HT-29 (cell line): ENCODE measurements at places on chromosomes 1 and 21. TPM values are rescaled to one million over a fixed set of nuclear protein-coding genes. Genes with fewer than 3 reads are reported as not detected.

GRCh38 chr1:70358921-70359564 lies 4.5 kb upstream of the ANKRD13C start:
- no peak for DNase-seq

- DNase-seq: no peak
These were observed 3.9 kb upstream of the BACE2 start for GRCh38 chr21:41164052-41164451.

HES2 gene
- total RNA-seq: 0.16 TPM in 1 of 2 replicates, not detected in the other

NR1I3 gene
- not detected in 2 replicates for total RNA-seq
